ENCODE measurements at places on chromosomes 3 and 15.
A peak's percentile ranks its signal among the peaks of the same experiment; 100 is the strongest.

DNA sequence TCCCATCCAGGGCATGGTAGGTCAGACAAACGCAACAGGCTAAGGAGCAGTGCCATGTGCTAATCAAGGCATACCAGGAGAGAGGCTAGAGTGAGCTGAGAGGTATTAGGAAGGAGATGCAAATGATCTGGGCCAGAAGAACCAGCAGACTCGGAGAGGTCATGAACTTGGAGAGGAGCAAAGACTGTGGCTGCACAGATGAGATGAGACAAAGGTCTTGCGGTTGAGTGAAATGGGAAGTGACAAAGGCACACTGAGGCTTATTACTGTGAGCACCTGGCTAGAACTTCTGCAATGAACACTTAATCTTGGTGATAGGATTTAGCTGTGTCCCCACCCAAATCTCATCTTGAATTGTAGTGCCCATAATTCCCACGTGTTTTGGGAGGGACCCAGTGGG is 380.2 kb downstream of the ULK4 start:
- DNase-seq, result no peak

DNA sequence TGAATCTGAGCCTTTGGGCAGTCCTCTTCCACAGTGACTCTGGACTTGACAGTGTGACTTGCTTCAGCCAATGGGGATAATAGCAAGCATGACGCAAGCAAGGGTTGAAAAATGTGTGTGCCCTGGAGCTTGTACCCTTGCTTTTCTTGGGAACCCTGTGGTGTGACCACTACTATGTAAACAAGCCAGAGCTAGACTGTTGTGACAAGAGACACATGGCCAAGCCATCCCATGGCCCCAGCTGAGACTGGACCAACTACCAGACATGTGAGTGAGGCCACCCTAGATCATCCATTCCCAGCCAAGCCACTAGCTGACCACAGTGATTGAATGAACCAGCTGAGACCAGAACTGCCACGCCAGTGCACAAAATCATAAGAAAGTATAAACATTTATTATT is 11.8 kb downstream of the MYO1E start:
- DNase-seq, result peak; percentile 75

DNA sequence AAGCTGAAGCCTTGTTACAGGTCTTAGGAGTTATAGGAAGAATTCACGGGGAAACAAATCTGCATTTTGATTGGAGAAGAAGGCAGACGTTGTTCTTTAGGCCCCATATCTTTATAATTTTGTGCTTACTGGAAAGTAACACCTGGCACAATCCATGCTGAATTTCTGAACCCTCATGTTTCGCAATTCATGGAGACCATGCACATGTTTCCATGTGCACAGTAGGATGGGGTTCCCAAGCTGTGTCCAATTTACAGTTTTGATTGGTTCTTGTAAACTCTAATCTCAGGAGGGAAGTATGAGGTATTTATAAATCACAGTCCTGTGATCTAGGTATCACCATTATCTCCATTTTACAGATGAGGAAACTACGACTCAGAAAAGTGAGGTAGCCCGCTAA is 7.8 kb upstream of the SCAANT1 start:
- no peak for DNase-seq

GRCh38 chr3:24229468-24230221 is 265.0 kb downstream of the THRB start:
- DNase-seq, result no peak

DNA sequence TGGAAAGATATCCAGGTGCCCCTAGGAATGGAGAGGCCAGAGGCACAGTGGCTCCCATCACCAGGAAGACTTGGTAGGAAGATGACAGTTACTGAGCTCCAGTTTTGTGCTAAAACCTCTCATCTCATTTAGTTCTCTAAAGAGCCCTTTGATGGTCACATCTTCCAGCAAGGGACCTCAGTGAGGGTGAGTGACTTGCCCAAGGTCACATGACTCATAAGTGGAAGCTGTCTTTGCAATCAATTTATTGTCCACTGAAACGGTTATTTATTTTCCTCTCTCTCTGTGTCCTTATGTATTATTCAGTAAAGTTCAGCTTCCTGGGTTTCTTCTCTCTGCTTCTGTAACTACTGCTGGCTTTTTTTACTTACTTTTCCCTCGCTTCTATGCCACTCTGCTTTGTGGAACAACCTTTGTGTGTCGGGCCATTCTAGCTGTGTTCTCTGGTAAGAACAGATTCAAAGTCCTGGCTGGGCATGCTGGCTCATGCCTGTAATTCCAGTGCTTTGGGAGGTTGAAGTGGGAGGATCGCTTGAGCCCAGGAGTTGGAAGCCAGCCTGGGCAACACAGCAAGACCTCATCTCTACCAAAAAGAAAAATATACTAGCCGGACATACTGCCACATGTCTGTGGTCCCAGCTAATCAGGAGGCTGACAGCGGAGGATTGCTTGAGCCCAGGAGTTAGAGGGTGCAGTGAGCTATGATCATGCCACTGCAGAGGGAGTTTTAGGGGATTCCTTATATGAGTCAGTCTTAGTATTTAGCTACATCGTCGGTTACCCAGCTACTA is 55.9 kb downstream of the PDIA5 start:
- peak; percentile 61 for DNase-seq

DNA sequence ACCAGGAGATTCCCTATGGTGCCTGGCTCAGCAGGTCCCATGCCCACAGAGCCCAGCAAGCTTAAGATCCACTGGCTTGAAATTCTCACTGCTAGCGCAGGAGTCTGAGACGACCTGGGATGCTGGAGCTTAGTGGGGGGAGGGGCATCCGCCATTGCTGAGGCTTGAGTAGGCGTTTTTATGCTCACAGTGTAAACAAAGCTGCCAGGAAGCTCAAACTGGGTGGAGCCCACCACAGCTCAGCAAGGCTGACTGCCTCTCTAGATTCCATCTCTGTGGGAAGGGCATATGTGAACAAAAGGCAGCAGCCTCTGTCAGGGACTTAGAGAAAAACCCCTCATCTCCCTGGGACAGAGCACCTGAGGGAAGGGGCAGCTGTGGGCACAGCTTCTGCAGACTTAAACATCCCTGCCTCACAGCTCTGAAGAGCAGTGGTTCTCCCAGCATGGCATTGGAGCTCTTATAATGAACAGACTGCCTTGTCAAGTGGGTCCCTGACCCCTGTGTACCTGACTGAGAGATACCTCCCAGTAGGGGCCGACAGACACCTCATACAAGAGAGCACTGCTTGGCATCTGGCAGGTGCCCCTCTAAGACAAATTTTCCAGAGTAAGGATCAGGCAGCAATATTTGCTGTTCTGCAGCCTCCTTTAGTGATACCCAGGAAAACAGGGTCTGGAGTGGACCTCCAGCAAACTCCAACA is 231.5 kb upstream of the SETMAR start:
- no peak for DNase-seq

GRCh38 chr3:62553811-62554210 is 180.5 kb upstream of the FEZF2 start:
- peak; percentile 46 for DNase-seq

DNA sequence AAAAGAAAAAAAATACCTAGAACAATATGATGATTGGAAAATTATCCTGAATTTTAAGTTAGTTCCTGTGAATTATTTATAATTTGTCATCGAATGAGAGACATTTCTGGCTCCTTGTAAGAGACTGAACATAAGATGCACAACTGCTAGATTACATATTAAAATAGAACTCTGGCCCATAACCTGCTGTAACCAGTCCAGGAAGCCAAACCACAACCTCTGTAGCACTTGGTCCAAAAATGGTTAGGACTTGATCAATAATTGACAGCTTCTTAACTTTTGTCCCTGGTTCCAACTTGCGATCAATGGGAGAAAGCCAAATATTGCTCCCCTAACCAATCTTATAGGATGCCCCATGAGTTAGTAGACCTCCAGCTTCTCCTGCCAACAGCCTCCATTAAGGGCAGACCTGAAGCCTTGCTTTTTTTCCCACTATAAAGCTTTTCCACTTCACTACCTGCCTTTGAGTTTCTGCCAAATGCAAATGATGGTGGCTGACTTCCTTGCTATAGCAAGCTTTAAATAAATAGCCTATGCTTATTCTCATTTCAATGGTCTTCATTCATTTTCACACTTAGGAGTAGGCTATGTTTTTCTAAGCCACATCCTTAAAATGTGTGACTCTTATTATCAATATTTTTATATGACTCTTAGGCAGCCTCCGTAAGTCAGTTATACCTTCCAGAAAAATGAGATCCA is 224.0 kb upstream of the ARHGEF26 start:
- DNase-seq, result peak; percentile 13

- no peak for DNase-seq
Observed at GRCh38 chr3:23193831-23194230, 9.3 kb upstream of the UBE2E2 start.

- DNase-seq, result no peak
Observed at GRCh38 chr15:68206711-68207151, 1.6 kb upstream of the CALML4 start.

DNA sequence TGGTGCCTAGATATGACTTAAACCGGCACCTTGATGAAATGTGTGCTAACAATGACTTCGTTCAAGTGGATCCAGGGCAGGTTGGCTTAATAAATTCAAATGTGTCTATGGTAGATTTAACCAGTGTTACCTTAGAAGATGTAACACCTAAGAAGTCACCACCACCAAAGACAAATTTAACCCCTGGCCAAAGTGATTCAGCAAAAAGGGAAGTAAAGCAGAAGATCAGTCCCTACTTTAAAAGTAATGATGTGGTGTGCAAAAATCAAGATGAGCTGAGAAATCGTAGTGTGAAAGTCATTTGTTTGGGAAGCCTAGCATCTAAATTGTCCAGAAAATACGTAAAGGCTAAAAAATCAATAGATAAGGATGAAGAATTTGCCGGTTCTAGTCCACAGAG is 1.1 kb downstream of the FAN1 start:
- no peak for DNase-seq

GRCh38 chr15:93063796-93064690 is 25.0 kb downstream of the RGMA start:
- DNase-seq, result no peak

DNA sequence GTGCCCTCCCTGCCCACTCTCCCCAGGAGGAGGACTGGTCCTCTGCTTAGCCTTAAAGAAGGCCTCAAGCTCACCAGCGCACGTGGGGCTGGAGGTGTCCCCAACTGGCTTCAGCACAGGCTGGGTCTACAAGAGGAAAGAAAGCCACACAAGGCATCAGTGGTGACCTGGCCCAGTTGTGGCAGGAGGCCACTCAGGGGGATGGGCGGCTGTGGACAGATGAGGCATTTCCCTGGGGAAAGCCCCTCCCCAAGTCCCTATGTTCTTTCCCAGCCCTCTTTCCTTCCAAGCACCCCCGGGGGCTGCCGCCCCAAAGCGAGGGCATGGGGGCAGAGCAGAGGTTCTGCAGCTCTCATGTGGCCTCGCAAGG is 155.2 kb upstream of the TLE3 start:
- DNase-seq, result no peak

- no peak for DNase-seq
Observed at GRCh38 chr3:184899953-184900595, 88.1 kb downstream of the VPS8 start.

GRCh38 chr3:43062564-43063040 is 43.3 kb downstream of the POMGNT2 start:
- DNase-seq, result peak; percentile 10

DNA sequence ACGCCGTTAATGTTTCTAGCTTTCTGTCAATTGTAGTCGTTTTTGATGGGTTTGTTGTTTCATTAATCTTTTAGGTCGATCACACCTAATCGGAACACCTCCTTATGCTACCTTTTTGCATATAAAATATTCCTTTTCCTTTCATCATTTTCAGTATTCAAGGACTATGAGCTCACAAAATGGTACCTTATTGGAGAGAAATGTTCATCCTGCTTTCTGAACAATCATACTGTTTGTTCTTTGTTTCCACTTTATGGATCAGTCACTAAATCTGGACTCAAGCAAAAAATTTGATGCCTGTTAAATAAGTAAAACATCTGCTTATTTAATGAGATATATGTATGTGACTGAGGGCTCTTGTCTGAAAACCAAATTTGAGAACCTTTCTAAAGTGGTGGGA is 1.1 kb downstream of the KIF15 start:
- no peak for DNase-seq

- no peak for DNase-seq
Observed at GRCh38 chr3:151165226-151165625, 37.8 kb downstream of the GPR171 start.

- DNase-seq, result peak; percentile 79
Observed at GRCh38 chr15:84981711-84982300, at the start of gene PDE8A. Gene PDE8A (plus strand): TSS chr15:84981856. CDS start chr15:84982163, 307 bp downstream.

- no peak for DNase-seq
Observed at GRCh38 chr15:82143390-82144385, 97.9 kb upstream of the MEX3B start.

DNA sequence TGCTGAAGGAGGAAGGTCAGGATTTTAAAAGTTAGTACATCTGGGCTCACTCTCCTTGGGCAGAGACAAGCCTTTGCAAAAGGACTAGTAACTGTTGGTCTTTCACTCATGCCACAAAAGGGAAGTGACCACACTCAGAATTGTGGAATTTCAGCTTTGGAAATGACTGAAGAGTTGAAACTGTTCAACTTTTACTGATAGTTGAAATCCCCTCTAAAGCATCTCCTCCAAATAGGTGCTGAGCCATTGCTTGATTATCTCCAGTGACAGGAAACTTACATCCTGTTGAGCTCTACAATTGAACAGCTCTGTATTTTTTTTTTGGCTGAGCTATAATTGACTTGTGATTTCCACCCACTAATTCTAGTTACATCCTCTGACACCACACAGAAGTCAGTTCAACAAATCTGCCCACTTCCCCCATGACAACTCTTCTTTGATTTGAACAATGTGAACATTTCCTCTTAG is 254.8 kb upstream of the TPRG1 start:
- no peak for DNase-seq

GRCh38 chr15:45548753-45549520 is 26.4 kb upstream of the SLC30A4 start:
- no peak for DNase-seq

GRCh38 chr15:61871926-61872522 is 188.2 kb downstream of the VPS13C start:
- DNase-seq, result peak; percentile 27

- DNase-seq, result no peak
Observed at GRCh38 chr3:174483254-174483653, 375.9 kb upstream of the NAALADL2 start.

GRCh38 chr3:171565481-171566058 is 105.4 kb upstream of the TNIK start:
- DNase-seq, result no peak

DNA sequence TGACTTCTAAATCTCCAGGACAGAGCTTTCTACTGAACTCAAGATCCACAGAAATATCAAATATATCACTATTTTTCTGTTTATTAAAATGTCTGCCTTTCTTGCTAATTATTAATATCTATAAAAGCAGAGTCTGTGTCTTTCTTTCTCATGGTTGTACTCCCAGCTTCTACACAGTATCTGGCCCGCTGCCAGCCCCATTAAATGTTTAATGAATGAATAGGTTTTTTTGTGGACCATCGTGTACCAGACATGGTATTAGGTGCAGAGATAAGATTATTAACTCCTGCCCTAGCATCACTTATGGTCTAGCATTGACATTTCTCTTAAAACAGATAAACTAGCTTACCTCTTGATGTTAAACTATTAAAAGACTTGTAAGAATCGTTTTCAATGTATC is 111.4 kb upstream of the RBMS3 start:
- DNase-seq, result no peak

DNA sequence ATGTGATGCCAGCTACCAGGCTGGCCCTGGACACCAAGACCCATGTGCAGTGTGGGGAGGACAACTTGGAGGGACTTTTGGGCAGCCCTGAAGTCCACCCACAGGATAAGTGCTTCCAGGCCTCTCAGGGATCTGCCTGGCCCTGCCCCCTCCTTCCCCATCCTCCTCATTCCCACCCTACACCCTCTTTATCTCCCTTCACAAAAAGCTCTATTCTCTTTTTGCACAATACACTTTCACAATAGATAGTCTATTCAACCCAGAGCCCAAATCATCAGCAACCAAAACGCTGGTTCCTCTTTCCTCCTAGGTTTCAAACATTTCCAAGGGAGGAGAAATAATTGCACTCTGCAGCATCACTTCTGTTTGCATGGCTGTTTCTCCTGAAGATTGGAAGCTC is 7.8 kb upstream of the ZNF710 start:
- no peak for DNase-seq

Measured in astrocyte of the hippocampus (primary cell).